ENCODE measurements at places on chromosomes 5 and 9. TPM values are rescaled to one million over a fixed set of nuclear protein-coding genes. Genes with fewer than 3 reads are reported as not detected.

DNA sequence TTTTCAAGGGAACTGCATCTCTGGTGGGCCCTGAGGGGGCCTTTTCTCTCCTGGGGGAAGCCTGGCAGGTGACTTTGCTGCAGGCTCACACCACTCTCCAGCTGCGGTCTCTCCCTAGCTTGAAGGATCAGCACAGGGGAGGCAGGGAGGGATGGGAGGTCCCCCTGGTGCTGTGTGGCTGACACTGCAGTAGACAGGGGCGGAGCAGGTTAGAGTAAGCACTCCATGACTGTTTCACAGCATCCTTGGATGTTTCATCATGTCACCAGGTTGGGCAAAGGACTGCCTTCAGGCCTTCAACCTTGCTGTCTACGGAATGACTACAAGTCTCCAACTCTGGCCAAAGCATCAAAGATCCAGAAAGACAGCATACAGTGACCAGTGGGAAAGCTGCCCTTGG, 470.7 kb downstream of the CDK5RAP2 start:
- DNase-seq, result peak; percentile 20

DNA sequence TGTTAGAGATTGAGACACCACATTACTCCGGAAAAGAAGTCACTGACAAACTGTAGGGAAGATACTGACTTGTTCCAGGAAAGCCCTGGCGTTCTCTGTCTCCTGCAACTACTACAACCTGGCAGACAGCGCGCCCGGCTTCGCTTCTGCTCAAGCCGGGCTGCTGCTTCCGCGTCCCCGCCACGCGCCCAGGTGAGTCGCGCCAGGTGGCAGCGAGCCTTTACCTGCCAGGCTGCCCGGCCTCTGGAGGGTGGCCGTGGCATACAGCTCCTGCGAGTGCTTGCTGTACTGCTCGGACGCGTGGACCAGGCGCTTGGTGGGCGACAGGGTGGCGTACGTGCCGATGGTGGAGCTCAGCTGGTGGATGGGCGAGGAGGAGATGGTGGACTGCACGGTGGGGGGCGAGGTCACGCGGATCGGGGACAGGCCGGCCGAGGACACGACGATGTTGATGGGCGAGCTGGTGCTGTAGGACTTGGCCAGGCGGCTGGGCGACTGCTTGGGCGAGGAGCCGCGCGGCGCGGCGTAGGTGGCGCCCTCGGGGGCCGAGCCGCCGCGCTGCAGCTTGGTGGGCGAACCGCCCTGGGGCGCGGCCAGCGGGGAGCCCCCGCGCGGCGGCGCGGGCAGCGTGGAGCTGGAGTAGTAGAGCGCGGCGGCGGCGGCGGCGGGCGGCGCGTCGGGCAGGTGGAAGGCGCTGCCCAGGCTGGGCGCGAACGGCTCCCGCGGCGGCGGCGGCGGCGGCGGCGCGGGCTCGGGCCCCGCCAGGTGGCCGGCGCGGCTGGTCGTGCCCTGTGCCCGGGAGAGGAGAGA, 519.6 kb downstream of the CTNND2 start:
- DNase-seq, result no peak

GRCh38 chr5:39240750-39241149, 21.4 kb upstream of the FYB1 start:
- DNase-seq, result no peak

- no peak for DNase-seq
Observed at GRCh38 chr5:79418276-79418675, 95.7 kb downstream of the HOMER1 start.

DNA sequence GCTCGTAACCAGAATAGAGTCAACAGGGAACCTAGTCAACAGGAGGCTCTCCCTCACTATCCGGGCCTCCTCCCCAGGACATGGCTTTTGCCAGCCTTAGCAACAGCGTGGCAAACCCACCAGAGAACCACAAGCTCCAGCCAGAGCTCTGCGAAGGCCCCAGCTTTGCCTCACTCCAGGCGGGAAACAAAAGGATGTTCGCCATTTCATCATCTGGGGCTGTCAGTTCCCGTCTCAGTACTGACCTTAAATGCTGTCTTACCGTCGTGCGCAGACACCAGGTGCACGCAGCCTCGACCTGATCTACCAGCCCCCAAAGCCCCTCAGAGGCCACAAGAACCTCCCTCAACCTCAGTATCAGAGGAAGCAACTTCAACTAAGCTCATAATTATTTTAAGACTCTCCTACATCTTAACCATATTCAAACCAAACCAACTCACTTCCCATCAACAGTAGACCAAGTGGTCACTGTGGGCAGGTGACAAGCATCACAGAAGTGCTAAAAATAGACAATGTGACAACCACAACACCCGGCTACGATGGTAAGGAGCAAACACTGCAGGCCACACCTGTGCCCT, 71.4 kb downstream of the SEMA4D start:
- no peak for DNase-seq

DNA sequence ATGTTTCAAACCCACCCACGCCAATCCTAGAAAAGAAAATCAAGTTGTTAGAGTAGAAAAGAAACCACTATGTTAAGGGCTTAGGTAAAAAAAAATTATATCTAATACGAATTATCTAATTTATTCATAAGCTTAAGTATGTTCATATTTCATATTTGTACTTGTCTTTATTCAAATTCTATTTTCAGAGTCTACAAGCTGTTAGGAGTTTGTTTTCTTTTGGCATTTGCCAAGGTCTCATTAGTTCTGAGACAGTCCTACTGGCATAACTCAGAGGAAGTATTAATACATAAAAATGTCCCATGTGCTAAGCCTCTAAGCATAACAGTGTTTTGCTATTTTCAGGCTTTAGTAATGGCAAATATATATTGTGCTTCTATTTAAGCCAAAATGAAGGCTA, 57.6 kb downstream of the STARD4 start:
- DNase-seq, result no peak

The PLAA gene
- 54.6 TPM for total RNA-seq

The ZNF366 gene
- total RNA-seq, result not detected

The TRAPPC13 gene
- 14.6 TPM for total RNA-seq

The PCDHGA8 gene
- total RNA-seq, result 0.61 TPM

The LIFR gene
- 4.0 TPM for total RNA-seq
